Cardiac septum (tissue), 1 donor: ENCODE measurements at places on chromosomes 3 and 15. TPM values are rescaled to one million over a fixed set of nuclear protein-coding genes. Genes with fewer than 3 reads are reported as not detected.
A peak's percentile ranks its signal among the peaks of the same experiment; 100 is the strongest.

DNA sequence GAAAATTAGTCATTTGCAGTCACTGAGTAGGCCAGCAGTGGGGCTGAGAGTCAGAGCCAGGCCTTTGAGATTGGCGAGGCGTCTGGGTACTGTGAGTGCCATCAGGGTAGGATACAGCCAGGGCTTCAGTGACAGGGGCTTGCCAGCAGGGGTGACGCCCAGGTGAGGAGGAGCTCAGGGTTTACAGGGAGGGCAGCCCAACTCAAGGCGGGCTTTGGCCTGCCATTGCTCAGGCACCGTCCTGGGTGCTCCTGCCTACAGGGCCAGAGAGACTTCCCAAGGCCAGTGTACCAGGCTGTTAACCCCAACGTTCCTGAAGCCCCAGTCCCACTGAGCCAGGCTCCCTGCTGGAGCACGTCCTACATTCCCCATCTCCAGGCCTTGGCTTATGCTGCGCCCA is 152.0 kb downstream of the FBLN2 start:
- peak; percentile 24 for DNase-seq

Gene GANC
- total RNA-seq = 20.3 TPM

Gene MYLK
- total RNA-seq = 17.8 TPM

Gene PLS1
- total RNA-seq = 0.81 TPM

GRCh38 chr15:79930516-79930915 is 33.7 kb upstream of the MTHFS start:
- no peak for DNase-seq

Gene GRIP2
- total RNA-seq = 67.8 TPM

Gene KCNAB1
- 2.5 TPM for total RNA-seq

- no peak for DNase-seq
These were observed 32.8 kb upstream of the POMGNT2 start for GRCh38 chr3:43138488-43139231.

Gene GOLGA8H
- 1.7 TPM for total RNA-seq

- DNase-seq = no peak
These were observed 136.0 kb downstream of the UACA start for GRCh38 chr15:70627322-70627721.

DNA sequence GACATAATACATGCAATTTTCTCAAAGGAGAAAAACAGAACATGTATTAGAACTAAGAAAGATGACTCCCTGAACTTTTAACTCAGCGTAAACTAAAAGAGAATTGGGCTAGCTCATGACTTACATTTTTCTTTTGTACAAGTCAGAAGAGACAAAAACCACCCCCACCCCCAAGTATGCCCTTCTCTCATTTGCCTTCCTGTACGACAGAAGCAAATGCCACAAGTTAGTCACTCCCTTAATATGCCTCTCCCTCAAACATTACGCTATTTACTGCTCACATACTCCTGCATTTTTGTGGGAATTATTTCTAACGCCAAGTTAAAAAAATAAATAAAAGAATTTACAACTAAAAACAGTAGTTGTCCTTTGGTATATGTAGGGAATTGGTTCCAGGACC is 22.0 kb downstream of the CPEB1 start:
- DNase-seq = no peak

DNA sequence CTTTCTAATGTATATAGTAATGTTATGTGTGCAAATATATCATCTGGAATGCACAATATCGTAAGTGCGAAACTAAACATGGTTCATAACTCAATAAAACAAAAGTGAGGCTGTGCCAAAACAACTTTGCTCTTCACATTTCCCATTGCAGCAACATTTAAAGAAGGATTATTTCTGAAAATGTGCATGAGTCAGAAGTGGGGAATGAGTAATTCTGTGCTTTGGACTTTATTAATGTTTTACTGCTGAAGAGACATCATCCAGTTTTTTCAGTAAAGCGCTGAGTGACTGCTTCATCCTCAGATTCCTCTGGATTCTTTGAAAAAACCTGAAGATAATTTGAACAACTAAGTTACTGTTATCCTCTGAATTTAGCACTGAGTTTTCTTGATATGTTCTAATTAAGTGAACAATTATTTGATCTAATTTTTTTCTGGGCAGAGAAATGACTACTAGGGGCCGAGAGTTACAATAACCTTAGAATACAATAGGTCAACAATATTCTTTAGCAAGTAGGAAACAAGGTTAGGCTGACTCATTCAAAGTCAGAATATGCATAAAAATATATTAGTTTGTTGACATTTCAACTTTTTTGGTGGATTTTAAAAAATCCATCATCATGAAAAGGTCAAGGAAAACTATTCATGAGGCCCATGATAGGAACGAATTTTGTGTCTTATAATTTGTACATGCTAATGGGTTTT is 20.0 kb upstream of the PLCL2 start:
- no peak for DNase-seq

GRCh38 chr15:72796210-72796514 is 12.6 kb upstream of the ADPGK start:
- DNase-seq = no peak

Gene CD200R1
- total RNA-seq = 0.51 TPM

GRCh38 chr3:131630807-131631206 is 128.0 kb upstream of the MRPL3 start:
- no peak for DNase-seq

- no peak for DNase-seq
These were observed 220.7 kb downstream of the FHIT start for GRCh38 chr3:61030469-61031035.

DNA sequence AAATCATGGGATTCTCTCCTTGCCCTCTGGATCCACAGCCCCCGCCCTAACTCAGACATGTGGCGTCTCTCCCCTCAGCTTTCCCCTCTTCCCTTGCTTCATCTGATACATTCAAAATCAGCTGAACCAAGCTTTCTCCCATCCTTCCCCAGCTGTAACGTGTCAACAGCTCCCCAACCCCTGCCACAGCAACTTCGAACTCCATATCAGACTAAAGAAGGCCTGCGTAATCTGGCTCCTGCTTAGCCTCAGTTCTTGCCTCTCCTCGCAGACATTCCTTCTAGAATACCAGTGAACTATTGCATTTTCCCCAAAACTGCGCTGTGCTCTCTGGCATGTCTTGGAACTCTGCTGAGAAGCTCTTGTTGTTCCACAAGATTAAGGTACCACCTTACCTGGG is 18.3 kb downstream of the B4GALT4 start:
- no peak for DNase-seq

- DNase-seq = no peak
These were observed 25.0 kb downstream of the MSL2 start for GRCh38 chr3:136171097-136171542.

GRCh38 chr3:98532709-98533571 is 1.2 kb downstream of the GPR15 start:
- no peak for DNase-seq

Gene SLC9C1
- 3.9 TPM for total RNA-seq

GRCh38 chr15:57866149-57866736 is 159.7 kb downstream of the POLR2M start:
- DNase-seq = no peak

DNA sequence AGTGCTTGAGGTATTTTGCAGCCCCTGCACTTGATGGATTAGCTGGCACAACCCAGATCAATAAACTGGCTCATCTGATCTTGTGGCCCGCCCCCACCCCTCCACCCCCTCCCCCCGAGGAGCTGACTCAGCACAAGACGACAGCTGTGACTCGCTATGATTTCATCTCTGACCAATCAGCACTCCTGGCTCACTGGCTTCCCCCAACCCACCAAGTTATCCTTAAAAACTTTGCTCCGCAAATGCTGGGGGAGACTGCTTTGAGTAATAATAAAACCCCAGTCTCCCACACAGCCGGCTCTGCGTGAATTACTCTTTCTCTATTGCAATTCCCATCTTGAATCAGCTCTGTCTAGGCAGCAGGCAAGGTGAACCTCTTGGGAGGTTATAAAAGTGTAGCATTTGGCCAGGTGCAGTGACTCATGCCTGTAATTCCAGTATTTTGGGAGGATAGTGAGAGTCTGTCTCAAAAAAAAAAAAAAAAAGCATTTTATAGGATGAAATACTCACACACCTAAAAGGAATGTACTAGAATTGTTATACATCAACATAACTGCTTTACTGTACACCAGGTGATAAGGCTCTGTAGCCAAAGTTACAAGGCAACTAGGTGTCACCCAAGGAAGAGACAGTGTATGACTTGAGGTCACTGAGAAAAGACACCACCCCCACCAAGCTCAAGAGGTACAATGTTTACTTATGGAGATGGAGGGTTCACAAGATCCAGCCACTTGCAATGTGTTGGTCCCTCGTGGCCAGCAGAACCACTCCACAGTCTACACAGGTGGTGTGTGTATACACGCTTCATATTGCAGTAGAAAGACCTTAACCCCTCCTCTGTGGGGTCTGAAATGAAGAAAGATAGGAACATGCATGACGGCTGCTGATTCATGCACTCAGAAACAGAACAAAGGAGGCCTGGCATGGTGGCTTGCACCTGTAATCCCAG is 8.6 kb downstream of the ZNF445 start:
- no peak for DNase-seq

Gene FETUB
- not detected for total RNA-seq

- DNase-seq = no peak
These were observed 43.2 kb upstream of the ADCY5 start for GRCh38 chr3:123491966-123492587.

DNA sequence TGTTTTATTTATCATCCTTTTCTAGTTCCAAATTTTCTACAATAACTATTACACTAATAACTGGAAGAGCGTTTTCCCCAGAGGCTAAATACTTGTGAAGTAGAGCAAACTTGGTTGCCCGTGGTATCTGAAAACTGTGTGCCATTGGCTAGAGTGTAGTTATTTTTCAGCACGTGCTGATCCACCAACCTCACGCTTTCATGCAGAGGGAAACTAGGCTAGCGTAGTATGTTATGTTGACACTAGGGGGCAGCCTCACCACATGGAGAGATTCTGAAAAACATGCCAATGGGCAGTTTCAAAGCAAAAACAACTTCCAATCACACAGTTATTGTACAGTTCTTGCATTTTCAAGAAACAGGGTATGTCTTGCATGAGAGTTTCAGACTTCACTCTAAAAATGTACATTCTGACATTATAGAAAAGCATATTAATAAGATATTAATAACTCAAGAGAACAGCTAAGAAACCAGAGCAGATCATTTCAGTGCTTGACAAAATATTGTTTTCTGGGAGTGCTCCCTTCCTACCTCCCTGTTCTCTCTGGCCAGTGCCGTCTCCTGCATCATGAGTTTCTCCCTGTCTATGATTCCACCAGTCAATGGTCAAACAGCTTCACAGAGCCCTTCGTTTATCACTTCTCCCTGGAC is 39.7 kb downstream of the SPATA12 start:
- no peak for DNase-seq

Gene EPHA6
- 0.24 TPM for total RNA-seq

- DNase-seq = no peak
These were observed 204.0 kb downstream of the VPS13C start for GRCh38 chr15:61856295-61856694.

Gene MUC20
- 6.5 TPM for total RNA-seq

DNA sequence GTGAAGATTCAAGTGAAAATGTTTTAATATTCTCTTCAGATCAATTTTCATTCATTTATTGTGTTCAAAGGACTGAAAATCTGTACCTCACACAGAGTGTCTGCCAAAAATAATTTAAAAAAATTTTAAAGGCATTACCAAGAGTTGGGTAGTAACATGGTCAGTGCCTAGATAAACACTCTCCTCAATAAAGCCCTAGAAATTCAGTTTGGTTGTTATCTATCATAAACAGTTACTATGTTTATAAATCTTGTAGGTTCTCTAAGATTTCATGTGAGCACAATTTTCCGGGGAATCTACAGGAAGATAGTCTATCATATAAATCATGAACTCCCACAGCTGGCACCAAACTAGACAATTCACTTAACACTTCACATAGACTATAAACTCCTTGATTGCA is 128.6 kb downstream of the GSK3B start:
- DNase-seq = no peak

Gene CHRM5
- not detected for total RNA-seq

Gene PLSCR2
- 0.48 TPM for total RNA-seq

Gene FEM1B
- 114 TPM for total RNA-seq

Gene IQCH
- total RNA-seq = 0.94 TPM

Gene BCHE
- total RNA-seq = 0.81 TPM

Gene NDN
- 35.4 TPM for total RNA-seq

Gene CCDC54
- not detected for total RNA-seq

- no peak for DNase-seq
These were observed 375.0 kb downstream of the WDR72 start for GRCh38 chr15:53384417-53384816.

DNA sequence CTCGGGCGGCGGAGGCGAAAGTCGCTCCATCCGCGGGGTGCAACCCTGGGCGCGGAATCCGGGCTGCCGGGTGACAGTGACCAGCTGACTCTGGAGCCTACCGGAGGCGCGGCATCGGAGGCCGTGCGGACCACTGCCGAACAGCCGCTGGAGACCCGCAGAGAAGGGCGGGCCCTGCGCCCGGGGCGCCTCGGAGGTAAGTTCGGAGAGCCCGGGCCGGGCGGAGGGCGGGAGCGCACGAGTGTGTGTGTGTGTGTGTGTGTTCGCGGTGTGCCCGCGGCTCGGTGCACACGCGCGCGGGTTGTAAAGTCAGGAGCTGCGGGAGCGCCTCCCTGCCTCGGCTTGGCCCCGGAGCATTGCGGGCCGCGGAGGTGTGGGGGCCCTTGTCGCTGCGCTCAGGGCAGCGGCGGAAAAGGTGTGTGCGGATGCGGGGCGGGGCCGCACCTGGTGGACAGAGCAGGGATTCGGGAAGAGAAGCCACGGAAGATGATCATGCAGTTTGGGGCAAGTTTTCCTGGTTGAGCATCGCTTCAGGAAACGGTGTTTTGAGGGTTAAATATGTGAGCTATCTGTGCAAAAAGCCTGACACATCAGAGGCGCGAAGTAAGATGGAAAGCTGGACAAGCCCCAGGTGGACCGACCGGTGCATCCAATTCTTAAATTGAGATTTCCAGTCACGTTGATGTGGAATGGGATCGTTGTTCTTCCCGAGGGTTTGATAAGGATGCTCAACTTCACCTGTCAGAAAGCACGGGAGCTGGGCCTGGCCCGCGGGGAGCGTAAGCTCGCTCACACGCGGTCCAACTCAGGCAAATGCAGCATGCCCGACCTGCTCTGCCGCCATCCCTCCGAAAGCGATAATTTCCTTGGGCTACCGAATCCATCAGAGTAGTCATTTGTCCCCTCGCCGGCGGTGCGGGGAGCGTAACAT is 474 bp downstream of the MINAR1 start:
- no peak for DNase-seq

DNA sequence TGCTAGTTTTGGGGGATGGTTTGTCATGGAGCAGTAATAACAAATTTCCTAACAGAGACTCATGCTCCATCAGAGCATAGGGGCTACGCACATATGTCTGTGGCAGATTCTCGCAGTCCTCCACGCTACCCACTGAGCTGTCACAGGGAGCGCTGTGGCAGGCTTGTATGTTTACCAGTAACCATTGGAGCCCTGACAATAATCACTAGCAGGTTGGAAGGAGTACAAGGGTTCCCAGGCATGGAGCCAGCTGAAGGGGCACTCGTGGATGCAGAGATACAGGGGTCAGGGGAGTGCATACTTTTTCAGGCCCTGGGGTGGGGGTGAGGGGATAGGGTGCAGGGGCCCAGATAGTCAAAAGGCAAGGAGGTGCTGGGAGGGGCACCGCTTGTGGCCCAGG is 7.9 kb upstream of the GP9 start:
- DNase-seq = peak; percentile 74
